ENCODE measurements at places on chromosomes 13 and 19.

- no peak for DNase-seq
Observed at GRCh38 chr19:1863328-1863637, at the start of gene KLF16. TSS of gene KLF16 (minus strand) at chr19:1863579. CDS start at chr19:1863497, 82 bp downstream.

- no peak for DNase-seq
Observed at GRCh38 chr13:62629618-62630017, 1214.0 kb upstream of the PCDH20 start.

- DNase-seq = no peak
Observed at GRCh38 chr19:38705197-38706019, 38.9 kb downstream of the CAPN12 start.

DNA sequence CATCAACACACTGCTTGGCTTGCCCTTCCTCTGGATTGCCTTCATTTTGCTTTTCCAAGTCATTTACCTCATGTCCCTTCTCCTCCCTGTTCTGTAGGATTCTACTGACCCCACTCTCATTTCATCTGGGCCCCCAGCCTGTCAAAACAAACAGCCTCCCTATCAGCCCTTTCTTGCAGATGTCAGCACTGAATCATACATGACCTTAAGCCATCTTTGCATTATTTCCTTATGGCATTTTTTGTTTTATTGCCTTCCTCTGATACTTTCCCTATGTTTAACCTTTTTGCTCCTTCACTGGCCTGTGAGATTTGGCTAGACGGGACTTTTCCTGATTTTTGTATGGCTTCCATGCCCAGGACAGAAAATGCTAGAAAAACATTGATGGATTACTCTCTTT, 8.7 kb downstream of the LRCH1 start:
- no peak for DNase-seq

DNA sequence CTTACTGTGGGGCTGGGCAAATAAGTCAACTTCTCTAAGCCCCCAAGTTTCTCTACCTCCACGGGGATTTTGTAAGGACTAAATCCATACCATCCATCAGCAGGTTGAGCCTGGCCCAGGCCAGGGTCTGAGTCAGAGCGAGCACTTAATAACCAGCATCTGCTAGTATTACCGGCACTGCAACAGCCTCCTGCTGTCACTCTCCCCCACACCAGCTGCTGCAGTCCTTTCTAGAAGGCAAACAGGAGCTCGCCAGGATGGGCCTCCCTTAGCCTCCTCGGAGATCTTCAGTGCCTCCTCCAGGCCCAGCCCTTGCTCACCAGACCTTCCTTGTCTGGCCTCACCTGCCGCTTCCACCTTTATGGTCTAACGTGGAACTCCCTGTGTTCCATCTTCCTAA, 3.2 kb downstream of the NAPA start:
- DNase-seq = no peak

All from erythroblast (primary cell).